Stimulated activated CD4-positive, alpha-beta T cell treated with anti-CD3 and anti-CD28 coated beads, Interleukin-4, amount 100 ng/mL, for 24 hours (primary cell): ENCODE measurements at places on chromosomes 5 and 9.

GRCh38 chr9:8858596-8859161 lies 1059.1 kb upstream of the DMAC1 start:
- no peak for DNase-seq

DNA sequence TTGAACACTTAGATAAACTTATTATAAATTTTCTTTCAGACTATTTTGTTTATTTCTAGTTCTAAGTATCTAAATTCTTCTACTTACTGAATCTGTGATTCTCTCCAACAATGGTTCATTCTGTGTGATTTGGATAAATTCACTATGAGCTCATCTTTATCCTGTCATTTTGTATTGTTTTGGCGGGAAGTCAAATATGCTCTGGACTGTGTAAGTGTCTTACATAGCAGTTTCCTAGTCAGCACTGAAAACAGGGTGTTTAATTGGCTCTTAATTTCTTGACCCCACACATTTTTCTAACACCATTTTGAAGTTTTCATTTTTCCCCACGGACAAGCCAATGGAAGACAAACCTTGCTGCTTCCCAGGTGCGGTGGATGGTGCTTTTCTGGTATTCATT lies 207.0 kb upstream of the ACO1 start:
- no peak for DNase-seq

DNA sequence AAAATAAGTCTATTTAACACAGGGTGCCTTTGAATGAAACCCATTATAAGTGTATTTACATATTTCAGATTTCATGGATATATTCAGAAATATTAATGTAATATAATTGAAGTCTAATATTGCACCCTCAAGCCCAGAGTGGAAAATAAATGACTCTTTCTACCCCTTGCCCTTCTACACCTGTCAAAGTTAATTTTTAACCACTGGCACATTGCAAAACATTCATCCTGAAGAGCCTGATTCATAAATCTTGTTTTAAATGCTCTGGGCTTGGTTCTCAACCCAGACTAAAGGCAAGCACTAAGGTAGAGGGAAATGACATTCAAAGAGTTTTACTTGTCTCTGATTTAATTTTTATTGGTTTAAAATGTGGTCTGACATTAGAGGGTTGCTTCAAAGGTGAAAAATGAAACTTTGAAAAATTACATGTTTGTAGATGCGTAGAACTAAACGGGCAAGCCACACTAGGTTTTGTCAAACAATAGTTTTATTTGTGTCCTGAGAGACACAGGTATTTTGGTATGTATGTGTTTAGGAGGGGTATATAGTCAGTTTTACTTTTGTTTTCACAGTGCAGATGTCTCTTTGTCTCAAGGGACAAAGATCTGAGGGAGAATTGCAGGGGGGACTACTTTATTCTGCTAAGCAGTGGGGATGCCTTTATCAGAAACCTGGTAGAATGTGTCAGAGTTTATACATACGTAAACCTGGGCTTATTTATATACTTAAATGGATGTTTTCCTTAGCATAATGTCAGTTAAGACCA lies 69.7 kb downstream of the PIK3R1 start:
- no peak for DNase-seq

DNA sequence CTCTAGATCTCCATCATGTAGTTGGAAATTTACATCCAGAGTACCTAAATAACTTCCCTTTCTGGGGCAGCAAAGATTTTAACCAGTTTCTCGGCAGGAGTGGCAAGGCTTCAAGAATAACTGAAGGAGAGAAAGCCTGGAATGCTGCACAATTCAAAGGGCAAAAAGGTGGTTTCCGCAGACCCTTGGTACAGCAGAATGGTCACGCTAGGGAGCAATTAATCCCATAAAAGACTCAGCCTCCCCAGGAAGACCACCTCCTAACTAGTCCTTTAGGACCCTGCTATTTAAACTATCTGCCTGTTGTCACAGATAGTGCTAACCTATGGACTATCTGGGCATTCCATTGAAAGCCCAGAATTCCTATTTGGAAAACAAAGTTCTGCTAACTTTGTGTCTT lies 3.6 kb downstream of the HTR1A start:
- no peak for DNase-seq

- DNase-seq = no peak
Observed at GRCh38 chr9:136219276-136219675, 14.3 kb upstream of the LHX3 start.

GRCh38 chr9:80951675-80952074 lies 737.7 kb downstream of the TLE1 start:
- no peak for DNase-seq

DNA sequence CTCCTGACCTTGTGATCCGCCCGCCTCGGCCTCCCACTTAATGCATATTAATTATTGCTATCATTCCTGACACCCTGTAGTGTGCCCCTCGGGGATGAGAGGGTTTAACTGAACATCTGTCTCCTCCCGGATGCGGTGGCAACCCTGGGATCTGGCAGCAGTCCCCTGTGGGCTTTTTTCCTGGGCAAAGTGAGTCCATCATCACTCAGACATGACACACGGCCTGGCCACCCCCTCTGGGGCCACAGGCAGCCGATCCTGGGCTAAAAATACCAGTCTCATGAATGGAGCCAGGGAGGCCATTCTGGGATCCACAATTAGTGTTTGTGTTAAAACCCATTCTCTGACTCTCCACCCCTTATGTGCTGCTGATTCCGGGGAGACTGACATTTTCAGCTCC lies 161.2 kb downstream of the RGS3 start:
- DNase-seq = no peak

DNA sequence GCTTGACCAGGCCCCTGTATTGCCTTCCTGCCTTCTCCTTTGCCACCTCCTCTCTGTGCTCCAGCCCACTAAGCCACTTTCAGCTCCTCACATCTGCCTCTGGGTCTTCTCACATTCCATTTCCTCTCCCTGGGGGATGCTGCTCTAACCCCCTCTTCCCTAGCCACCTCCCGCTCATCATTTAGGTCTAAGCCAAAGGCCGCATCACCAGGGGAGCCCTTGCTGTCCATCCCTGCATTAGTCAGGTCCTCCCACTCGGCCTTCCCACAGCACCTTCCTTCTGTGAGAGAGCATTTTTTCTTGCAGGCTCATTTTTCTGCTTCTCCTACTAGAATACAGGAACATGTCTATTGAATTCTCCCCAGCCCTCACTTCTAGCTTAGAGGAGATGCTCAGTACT lies 72.6 kb upstream of the GALNT10 start:
- DNase-seq = no peak

GRCh38 chr9:109248133-109248581 lies 72.7 kb downstream of the EPB41L4B start:
- no peak for DNase-seq

DNA sequence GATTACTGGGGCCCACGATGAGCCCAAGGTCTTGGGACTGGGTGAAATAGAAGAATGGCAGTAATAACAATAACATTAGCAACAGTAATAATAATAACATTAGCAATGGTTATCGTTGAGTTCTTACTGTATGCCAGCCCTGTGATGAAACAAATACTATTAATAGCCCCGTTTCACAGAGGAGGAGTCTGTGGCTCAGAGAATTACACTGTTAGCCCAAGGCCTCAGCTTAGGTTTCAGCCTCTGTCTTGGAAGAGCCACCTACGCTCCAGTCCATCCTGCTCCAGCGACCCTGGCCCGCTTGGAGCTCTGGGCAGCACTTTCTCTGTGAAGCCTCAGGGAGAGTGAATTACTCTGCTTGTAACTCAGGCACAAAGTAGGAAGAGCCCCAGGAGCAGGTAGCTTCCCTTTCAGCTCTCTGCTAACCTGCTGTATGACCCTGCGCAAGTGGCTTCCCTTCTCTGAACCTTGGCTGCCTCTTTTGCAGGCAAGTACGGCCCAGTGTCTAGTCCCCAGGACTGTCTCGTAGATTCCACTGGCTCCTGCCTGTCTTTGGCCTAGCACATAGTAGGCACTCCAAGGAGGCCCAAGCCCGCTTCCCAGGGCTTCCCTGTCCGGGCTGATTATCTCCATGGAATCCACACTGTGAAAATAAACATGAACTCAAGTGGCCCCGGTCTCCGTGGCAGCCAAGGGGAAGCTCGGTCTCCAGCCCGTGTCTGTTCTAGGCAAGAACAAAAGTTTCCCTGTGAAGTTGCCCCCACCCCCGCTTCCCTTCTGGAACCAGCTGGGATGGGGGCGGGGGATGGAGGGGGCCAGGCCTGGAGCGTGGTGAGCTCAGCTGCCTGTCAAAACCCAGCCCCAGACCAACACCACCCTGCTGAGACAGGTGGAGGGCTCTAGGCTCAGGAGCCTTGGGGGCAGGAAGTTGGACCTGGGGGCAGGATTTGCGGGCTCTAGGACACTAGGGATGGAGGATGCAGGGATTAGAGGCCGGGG lies 26.2 kb upstream of the LMX1B start:
- DNase-seq = no peak

DNA sequence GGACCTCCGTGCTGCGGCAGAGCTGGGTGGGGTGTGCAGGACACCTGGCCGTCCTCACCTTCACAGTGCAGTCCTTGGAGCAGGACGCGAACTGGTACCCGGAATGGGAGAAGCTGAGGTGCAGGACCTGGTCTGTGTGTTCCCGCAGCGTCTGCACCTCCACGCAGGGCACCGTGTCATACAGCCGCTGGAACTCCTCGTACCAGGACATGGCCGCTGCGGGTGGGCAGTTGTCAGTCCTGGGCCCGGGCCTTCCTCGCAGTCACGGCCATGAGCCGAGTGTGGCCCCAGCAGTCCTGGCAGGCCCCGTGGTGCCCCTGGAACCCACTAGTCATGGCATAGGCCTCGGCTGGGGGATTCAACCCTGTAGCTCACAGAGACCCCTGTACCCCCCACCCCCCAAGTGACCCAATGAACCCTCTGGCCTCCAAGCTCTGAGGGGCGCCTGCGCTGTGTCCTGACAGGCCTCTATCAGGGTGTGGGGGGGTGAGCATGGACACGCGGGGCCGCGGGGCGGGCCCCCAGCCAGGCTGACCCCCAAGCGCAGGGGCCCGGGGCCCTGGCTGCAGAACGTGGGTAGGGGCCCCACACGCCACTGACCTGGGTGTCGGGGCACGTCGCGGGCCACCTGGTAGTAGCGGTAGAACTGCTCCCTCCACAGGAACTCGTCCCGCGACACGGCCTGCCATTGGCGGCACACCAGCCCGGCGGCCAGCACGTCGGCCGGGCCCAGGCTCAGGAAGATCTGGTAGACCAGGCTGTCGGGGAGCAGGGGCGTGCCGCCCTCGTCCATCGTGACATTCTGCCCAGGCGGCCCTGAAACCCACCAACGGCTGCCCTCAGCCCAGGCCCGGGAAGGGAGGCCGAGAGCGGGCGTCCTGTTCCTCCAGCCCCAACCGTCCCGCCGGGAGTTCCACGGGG lies 987 bp downstream of the FBXW5 start:
- DNase-seq = peak; percentile 35

DNA sequence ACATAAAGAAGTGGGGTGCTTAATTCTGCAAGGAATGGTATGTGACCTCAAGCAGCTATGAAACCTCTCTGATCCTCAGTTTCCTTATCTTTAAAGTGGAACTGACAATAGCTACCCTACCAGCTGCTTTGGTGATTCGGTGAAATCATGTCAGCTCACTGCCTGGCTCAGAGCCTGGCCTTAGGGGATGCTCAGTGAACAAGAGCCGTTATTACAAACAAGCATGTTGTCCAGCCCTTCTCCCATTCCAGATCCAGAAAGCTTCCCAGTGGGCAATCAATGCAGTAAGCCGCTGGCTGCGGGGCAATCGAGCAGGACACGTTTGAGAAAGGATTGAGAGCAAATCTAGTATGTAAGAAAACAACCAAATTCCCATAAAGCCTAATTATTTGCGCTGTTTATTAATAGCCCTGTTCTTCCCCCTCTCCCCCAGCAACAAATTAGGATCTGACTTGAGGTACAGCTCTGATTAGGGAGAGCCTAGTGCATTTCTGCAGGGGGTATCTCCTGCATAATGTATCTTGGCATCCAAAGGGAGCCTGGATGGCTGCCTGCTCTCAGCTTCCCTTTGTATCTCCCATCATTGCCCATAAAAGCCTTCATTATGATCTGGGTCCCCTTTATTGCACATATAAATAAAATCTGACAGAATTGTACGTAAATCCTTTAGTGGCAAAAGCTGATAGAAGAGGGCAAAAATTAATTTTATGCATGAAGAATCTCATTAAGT lies 371.4 kb downstream of the TMEM232 start:
- no peak for DNase-seq

- no peak for DNase-seq
Observed at GRCh38 chr5:127998950-127999615, 84.5 kb upstream of the SLC12A2 start.

DNA sequence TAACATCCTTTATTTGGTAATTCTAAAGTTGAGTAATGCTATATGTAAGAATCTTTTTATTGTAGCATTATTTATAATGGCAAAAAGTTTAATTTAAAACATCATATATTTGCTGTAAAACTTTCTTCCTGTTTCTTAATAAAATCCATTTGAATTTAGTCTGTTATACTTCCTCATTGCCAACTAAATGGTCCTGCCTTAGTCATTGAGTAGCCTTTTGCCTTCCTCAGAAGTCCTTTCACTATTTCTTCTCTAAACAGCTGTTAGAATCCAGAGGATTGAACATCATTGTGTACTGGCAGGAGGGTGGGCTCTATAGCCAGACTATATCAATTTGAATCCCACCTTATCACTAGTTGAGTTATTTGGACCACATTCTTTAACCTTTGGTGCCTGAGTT lies 11.0 kb downstream of the SLC44A1 start:
- DNase-seq = no peak

GRCh38 chr5:43121913-43122484 lies 1.3 kb downstream of the ZNF131 start:
- no peak for DNase-seq

- DNase-seq = peak; percentile 10
Observed at GRCh38 chr5:76175821-76176403, 92.7 kb downstream of the SV2C start.

- no peak for DNase-seq
Observed at GRCh38 chr5:133891390-133891789, 77.0 kb downstream of the C5orf15 start.

DNA sequence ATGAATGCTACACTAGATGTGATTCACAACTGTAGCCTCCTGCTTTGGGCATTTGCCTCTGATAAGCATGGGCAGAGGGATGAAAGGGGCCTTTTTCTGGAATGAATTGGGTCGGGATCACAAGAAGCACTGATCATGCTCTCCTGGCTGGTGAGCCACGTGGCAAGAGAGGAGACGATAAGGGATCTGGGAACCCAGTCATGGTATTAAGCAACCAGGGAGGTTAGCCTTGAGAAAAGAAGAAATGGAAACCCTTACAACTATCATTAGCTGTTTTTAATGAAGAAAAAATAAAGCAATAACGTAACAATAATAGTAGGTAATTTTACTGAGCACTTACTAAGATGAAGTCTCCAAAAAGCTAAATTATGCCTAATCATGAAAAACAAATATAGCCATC lies 50.0 kb upstream of the RAI14 start:
- DNase-seq = no peak

- DNase-seq = peak; percentile 98
Observed at GRCh38 chr9:128117613-128118471, 9.7 kb downstream of the PTGES2 start.

- no peak for DNase-seq
Observed at GRCh38 chr9:83285445-83286225, 222.7 kb upstream of the RASEF start.
